ENCODE measurements at places on chromosomes 2 and 18.

DNA sequence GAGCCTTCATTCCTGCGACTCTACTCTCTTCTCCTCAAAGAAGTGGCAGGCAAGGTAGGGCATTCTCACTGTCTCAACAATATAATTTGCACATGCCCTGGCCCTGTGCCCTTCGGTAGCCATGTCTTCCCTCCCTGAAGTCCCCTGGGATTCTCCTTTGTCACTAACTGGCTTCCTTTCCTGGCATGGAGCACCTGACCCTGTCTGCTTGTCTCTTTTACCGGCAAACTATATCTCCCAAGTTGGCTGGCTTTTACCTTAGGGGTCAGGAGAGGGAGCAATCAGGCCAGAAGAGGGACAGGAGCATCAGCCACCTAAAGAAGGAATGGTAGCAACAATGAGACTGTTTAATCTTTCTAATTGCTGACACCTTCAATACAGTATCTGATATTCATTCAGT is 51.9 kb upstream of the RMDN2 start:
- no peak for DNase-seq

- DNase-seq: no peak
Measured at GRCh38 chr2:73984922-73985307, 205 bp downstream of the TET3 start.

GRCh38 chr2:225980372-225980771 is 580.9 kb downstream of the NYAP2 start:
- no peak for DNase-seq

- DNase-seq: no peak
Measured at GRCh38 chr18:12072996-12073395, 20.6 kb upstream of the ANKRD62 start.

- no peak for DNase-seq
Measured at GRCh38 chr2:199315299-199316179, 142.2 kb downstream of the SATB2 start.

- no peak for DNase-seq
Measured at GRCh38 chr2:226578373-226578772, 221.2 kb downstream of the IRS1 start.

DNA sequence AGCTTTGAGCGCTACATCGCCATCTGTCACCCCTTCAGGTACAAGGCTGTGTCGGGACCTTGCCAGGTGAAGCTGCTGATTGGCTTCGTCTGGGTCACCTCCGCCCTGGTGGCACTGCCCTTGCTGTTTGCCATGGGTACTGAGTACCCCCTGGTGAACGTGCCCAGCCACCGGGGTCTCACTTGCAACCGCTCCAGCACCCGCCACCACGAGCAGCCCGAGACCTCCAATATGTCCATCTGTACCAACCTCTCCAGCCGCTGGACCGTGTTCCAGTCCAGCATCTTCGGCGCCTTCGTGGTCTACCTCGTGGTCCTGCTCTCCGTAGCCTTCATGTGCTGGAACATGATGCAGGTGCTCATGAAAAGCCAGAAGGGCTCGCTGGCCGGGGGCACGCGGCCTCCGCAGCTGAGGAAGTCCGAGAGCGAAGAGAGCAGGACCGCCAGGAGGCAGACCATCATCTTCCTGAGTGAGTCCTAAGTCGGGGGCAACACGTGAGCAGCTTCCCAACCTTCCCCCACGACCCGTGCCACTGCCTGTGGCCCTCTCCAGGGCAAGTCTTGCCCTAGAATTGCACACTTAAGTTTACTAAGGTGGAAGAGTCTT is 928 bp downstream of the GPR39 start:
- DNase-seq: no peak

- no peak for DNase-seq
Measured at GRCh38 chr2:150618245-150618895, 130.9 kb upstream of the RND3 start.

DNA sequence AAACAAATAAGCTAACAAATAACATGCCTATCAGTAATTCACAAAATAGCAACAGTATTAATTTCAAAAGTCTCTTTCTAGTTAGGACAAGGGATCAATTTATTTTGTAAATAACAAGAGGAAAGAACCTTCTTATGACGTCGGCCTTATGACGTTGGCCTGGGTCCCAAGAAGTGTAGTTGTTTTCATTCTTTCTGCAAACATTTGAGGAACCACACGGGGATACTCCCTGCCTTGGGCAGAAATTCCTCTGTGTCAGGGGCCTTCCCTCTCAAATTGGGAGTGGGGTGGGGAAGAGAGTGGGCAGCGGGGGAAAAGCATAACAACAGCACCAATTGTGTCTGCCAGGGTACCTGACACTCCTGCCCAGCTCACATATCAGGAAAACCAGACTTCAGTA is 1.3 kb downstream of the CCDC68 start:
- DNase-seq: no peak
